Kidney epithelial cell (primary cell): ENCODE measurements at places on chromosomes 11 and 22.

DNA sequence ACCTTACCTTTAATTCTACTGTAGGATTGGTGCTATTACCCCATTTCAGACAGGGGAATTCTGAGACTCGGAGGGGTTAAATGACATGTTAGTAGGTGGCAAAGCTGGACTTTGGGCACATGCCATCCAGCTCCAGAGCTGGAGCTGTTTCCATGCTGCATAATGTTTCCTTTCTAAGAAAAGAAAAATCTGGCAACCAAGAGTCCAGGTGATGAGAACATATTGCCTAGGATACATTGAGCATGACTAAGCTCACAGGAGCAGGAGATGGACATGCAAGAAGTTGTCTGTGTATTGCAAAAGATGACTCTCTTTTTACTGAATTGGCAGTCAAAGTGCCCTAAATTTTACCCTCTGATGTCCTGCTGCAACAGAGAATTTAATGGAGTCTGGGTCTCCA lies 150.8 kb upstream of the SYT13 start:
- no peak for DNase-seq

GRCh38 chr11:62001450-62002191 lies 34.2 kb upstream of the FTH1 start:
- no peak for DNase-seq

GRCh38 chr22:31339148-31339832 lies 6.9 kb downstream of the PATZ1 start:
- DNase-seq = no peak

GRCh38 chr22:23204541-23205157 lies 24.3 kb downstream of the BCR start:
- DNase-seq = no peak

DNA sequence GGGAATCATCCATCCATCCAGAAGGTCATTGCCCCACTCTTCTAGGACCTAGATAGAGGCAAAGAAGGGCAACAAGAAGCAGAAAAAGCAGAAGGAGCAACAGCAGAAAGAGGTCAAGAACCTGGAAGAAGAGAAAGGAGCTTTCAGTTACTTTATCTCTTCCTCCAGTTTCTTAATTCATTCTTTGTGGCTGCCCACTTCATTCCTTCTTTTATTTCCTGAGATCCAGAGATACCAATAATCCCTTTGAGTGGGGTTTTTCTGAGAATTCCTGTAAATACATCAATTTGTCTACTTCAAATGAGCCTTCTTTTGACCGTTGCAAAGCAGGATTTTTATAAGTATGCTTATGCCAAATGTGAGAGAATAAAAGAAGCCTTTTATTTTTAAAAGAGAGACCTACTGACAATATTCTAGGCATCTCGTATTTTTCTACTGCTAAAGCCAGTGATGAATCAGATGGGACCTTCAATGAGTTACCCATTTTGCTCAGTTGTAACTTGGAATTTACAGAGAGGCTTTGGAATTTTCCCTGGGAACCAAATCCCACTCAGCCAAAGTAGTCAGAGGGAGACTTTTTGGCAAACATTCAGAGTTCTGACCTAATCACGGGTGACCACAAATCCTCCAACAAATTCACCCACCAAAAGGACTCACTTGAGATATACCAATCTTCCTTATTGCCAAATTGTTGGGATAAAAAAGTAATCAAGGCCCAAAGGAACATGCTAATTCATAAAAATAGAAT lies 54.9 kb downstream of the ZC3H12C start:
- DNase-seq = peak; percentile 60

DNA sequence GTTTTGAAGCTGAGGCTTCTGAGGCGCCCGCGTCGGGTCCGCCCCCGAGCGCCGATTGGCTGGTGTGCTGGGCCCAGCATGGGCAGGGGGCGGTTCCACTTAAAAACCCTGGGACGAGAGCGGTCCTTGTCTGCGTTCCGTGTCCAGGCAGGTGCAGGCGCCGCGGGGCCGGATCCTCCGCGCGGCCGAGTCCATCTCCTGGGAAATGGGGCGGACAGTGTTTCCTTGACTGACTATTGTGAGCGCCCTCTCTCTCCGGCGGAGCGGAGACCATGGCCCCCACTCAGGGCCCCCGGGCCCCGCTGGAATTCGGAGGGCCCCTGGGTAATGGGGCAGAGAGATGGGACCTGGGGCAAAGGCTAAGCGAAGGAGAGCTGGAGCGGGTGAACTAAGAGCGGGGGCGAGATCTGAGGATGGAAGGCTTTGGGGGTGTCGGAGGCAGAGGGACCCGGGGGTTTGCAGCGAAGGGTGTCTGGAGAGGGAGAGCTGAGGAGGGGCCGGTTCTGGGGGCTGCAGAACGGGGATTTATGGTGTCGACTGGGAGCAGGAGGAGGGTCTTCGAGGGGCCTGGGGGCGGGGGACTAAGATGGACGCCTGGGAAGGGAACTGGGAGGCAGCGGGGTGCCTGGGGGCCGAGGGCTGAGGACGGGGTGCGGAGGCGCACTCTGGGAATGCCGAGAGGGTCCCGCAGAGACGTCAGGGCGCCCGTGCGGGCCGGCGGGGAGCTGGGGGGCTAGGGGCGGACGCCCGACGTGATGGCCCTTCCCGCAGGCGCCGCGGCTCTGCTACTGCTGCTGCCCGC lies at the start of gene TM7SF2:
TSS of gene TM7SF2 (plus strand) at position 129 of the 802 bp plus-strand sequence. CDS start at position 273, 144 bp downstream.
- no peak for DNase-seq

- DNase-seq = no peak
Observed at GRCh38 chr11:87942786-87943185, 232.5 kb downstream of the RAB38 start.

- no peak for DNase-seq
Observed at GRCh38 chr22:38258895-38259294, 13.9 kb downstream of the TMEM184B start.

DNA sequence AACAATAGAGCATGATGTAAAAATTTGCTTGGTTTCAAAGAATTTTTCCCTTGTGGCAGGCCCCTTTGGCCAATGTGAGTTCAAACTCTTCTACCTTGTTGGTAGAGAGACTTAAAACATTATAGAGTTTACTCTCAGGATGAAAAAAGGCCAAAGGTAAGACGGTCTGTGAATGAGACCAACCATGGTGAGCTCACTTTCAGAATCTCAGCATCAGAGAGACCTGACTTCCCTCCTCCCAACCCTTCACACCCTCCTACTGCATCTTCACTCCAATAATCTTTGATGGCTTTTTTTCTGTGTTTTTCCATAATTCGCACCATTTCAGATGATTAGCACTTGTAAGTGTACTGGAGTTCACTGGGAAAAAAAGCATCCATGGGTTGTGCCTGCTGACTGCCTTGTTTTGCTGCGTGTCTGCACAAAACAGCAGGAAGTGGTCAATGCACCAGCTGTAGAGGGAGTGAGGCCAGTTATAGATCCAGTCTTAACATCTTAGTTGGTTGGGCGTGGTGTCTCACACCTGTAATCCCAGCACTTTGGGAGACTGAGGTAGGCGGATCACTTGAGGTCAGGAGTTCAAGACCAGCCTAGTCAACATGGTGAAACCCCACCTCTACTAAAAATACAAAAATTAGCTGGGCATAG lies 64.1 kb downstream of the SLC1A2 start:
- DNase-seq = no peak

- no peak for DNase-seq
Observed at GRCh38 chr11:43646767-43647166, 33.8 kb upstream of the HSD17B12 start.

- no peak for DNase-seq
Observed at GRCh38 chr11:77993902-77994301, 566 bp downstream of the INTS4 start.

DNA sequence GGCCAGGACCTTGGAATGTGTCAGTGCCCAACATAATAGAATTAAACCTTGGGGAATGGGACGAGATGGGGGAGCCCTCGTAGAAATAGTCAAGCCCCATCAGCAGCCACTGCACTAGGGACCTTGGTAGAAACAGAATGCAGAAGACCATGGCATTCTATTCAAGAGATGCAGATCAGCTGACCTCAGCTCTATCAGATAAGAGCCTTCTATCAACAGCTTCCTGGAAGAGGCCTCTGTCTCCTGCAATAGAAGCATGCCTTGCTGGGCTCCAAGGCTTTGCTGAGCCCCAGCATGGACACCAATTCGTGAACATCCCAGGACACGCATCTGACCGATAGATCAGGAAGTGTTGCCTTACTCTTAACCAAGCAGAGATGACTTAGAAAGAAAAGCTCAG lies 27.5 kb upstream of the FLI1 start:
- DNase-seq = no peak

GRCh38 chr11:100629671-100630070 lies 57.4 kb upstream of the ARHGAP42 start:
- no peak for DNase-seq

DNA sequence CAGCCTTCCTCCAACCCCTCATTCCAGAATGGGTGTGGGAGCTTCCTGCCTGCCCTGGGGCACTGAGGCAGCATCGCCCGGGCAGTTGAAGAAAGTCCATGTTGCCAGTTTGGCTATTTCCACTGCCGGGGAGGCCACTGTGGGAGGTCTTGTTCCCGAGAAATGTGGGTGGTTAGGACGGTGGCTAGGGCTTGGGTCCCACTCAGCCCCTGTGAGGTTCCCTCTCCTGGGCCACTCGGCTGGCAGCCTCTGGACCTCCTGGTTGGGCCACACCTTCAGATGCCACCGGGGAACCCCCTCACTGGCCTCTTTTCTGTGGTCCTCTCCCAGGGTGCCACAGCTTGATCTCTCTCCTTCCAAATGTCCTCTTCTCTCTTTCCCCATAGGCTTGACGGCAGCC lies 5.1 kb upstream of the PPP6R3 start:
- no peak for DNase-seq

DNA sequence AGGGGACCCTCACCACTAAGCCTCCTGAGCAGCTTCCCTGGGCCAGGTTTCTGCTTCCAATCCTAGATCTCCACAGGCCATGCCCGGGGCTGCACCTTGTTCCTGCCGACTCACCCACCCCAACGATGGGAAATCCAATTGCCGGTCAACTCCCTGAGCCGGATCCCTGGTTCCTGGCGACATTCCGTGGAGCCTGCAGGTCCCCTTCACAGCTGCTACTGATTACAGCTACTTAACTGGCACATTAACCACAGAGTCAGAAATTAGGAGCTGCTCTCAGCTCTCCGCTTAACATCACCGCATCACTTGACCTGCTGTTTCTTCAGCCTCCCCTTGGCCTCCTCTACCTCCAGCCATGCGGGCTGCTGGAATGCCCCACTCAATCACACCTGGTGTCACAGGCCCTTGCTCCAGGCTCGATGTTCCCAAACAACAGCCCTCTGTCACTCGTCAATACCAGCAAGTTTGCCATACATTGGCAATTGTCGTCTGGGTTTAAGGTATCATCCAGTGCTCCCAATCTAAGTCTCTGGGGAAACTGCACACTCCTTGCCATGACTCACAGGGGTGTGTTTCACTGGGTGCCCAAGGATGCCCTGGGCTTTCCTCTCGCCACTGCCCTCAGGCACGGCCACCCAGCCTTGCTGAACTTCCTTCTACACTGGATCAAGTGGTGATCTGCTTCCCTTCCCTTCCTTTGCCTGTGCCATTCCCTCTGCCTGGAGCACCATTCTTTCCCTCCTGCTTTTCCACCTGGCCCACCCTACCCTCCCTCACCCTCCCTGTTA lies 181.0 kb downstream of the MN1 start:
- no peak for DNase-seq

DNA sequence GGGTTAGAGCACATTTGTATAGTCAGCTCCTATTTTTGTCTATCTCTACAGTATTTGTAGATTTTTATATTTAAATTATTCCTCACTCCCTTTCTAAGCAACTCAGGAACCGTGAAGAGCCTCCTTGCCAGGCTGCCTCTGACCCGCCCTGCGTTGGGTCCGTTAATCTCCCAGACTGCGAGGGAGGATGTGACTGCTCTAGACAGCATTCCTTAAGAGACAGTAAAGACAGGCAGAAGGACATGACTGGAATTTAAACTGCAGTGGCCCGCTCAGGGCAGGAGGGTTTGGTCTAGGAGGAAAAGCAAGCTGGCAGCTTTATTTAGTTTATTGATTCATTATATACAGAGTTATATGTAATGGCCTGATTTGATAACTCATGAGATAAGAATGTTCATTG lies 413.7 kb downstream of the TMEM135 start:
- DNase-seq = no peak

GRCh38 chr22:28992565-28993356 lies 68.9 kb downstream of the C22orf31 start:
- no peak for DNase-seq
